Fibroblast of the conjunctiva (primary cell): ENCODE measurements at places on chromosomes 7 and 10.

DNA sequence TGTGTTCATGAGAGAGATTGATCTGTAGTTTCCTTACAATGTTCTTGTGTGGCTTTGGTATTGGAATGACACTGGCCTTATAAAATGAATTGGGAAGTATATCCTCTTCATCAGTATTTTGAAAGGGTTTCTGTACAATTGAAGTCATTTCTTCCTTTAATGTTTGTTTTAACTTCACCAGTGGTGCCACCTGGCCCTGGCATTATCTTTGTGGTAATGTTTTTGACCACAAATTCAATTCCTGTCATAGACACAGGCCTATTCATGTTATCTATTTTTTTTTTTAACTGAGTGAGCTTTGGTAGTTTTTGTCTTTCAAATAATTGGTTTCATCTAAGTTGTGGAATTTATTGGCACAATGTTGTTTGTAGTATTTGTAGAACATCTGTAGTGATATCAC lies 127.7 kb downstream of the CDK14 start:
- DNase-seq, result no peak

- DNase-seq, result peak; percentile 90
Measured at GRCh38 chr7:2172311-2173188, 60.2 kb downstream of the MAD1L1 start.

DNA sequence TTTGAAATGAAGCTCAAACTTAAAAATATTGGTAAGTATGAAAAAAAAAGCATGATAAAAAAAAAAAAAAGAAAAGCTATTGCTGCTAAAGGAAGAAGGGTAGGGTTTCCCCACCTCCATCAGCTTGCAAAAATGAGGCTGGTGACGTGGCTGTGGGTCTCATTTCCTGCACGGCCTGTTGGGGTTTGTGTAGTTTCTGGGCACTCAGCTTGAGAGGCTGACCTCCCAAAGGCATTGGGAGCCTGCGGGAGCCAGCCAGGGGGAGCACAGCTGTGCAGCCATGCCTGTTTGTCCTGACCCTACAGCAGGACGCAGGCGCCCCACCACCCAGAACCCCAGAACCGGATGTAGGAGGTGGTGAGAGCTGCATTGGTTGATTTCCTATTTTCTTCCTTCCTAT lies 48.8 kb upstream of the CARD11 start:
- DNase-seq, result no peak

GRCh38 chr7:128407751-128408708 lies 1.8 kb downstream of the IMPDH1 start:
- DNase-seq, result no peak

GRCh38 chr7:27513885-27514284 lies 148.8 kb downstream of the HIBADH start:
- no peak for DNase-seq

DNA sequence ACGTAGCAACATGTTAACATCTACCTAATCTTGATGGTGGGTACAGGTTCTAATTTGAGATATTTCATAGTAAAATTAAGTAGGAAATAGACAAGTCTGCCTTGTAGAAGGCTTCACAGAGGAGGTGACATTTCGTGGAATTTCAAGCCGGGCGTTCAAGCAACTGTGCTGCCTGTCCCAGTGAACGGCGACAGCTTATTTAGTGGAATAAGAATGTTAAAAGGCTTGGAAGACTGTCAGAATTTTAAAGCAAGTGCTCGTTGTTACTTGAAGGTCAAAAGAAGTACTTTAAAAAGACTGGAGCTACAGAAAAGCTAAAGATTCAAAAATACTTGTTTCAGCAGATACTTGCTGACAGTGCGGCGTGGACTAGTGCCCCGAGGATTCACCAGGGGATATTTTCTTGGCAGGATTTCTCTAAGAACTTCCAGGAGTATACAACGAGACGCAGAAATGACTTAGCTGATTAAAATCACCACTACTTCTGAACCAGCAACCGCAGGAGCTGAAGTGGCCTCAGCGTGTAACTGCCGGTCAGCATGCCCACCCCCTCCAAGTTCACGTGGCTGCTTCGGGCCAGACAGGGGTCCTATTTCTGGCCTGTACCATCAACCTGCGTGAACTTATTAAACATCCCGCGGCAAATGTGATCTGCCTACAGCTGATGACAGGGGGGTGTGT lies 46.5 kb downstream of the CTBP2 start:
- DNase-seq, result no peak

GRCh38 chr10:114908896-114909295 lies 29.1 kb upstream of the TRUB1 start:
- no peak for DNase-seq

GRCh38 chr10:3763035-3763456 lies 22.0 kb downstream of the KLF6 start:
- no peak for DNase-seq
